ENCODE measurements at places on chromosomes 1 and 21. TPM values are rescaled to one million over a fixed set of nuclear protein-coding genes. Genes with fewer than 3 reads are reported as not detected.

DNA sequence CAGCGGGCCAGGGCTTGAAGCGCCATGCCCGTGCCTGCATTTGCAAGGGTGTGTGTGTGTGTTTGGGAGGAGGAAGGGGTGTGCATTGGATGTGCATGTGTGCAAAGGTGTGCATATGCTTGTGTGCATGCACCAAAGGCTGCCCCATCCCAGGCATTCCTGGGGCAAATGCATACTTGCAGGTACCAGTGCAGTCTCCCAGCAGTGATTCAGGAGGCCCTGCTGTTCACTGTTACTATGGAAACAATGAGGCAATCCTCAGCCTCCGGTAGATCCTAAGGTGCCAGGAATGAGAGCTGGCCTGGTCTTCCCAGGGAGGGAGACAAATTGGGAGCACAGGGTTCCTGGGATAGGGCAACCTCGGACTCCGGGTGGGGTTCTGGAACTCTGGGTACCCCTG lies 7.5 kb upstream of the FNDC5 start:
- no peak for DNase-seq

GRCh38 chr1:46148318-46148717 lies 15.9 kb upstream of the PIK3R3 start:
- no peak for DNase-seq

DNA sequence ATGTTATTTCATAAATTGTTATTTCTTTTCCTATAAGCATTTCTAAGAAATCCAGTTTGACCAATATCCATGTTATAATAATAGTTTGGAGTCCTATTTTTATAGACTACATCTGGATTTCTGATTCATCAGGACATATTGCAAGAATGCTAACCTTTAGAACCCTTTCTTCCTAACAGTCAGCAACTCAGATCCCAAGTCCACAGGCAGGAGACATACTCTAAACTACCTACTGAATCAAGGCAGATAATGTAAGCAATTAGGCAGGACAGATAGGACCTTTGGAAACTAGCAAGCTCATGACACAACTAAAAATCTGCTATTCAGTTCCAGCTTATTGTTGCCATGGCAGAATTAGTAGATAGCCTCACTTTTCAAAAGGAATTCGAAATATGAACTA lies 104.1 kb downstream of the DENND1B start:
- DNase-seq, result no peak

GRCh38 chr1:48644190-48644900 lies 132.3 kb downstream of the BEND5 start:
- DNase-seq, result no peak

DNA sequence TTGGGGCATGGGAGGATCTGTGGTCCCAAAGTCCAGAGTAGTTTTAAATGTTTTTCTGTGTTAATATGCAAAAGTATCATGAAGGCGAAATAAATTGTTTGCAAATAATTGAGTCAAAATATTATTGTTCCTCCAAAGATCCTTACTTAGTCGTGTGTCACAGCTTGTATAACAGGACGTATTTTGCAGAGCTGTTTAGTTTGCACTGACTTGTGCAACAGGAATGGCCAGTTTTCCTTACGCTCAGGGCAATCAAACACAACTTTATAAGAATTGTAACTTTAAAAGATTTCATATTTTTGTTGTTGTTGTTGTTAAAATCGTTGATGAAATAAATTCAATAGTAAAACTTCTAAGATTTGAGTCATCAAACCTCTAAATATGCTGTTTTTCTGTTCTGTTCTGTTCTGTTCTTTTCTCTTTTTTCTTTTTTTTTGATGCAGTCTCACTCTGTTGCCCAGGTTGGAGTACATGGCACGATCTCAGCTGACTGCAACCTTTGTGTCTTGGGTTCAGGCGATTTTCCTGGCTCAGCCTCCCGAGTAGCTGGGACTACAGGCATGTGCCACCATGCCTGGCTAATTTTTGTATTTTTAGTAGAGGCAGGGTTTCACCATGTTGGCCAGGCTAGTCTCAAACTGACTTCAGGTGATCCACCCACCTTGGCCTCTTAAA lies 60.6 kb downstream of the UCK2 start:
- DNase-seq, result no peak

DNA sequence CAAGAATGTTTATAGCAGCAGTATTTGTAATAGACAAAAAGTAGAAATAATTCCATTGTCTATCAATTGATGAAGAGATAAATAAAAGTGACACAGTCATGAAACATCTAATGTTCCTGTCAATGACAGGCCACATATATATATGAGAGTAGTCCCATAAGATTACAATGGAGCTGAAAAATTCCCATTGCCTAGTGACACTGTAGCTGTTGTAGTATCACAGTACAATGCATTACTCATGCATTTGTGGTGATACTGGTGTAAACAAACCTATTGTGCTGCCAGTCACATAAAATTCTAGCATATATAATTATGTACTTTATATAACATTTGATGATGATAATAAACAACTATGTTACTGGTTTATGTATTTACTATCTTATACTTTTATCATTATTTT lies 141.9 kb upstream of the LYPLAL1 start:
- DNase-seq, result no peak

GRCh38 chr1:101854271-101854670 lies 142.5 kb downstream of the OLFM3 start:
- DNase-seq, result no peak

- DNase-seq, result peak; percentile 61
Measured at GRCh38 chr1:32249831-32250525, 1.1 kb upstream of the LCK start.

- DNase-seq, result no peak
Measured at GRCh38 chr1:217079584-217079983, 356.4 kb upstream of the ESRRG start.

DNA sequence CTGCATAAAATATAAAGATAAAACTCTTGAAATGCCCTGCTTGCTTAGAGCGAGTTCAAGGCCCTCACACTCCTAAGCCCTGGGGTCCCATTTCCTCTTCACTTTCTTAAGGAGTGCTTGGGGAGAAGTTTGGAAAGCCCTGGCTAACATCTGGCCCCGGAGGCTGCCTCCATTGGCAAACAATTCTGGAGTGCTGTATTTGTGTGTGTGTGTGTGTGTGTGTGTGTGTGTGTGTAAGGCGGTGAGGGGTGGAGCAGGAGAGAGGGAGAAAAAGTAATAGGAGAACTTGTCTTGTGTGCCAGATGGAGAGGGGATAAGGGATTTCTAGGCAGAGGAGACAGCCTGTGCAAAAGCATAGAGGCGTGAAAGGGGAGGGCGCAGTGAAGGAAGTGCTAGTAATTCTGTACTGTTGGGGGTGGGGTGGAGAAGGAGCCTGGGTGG lies 578 bp upstream of the TRIM62 start:
- no peak for DNase-seq

- DNase-seq, result no peak
Measured at GRCh38 chr1:54714881-54715492, 674 bp upstream of the TTC4 start.

DNA sequence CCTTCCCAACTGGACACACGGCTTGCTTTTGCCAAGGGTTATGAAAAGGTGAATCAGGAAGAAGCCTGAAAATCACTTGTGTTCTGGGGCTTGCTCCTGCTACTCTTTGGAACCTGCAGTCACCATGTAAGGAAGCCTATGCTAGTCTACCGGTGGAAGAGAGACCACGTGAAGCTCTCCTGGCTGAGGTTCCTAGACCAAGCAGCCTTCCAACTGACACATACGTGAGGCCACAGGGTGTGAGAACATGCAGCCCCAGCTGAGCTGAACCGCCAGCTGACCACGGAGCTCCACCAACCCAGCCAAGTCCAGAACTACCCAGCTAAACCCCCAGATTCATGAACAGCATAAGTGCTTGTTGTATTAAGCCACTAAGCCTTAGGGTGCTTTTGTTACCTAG lies 72.8 kb upstream of the KRTAP19-8 start:
- DNase-seq, result no peak

DNA sequence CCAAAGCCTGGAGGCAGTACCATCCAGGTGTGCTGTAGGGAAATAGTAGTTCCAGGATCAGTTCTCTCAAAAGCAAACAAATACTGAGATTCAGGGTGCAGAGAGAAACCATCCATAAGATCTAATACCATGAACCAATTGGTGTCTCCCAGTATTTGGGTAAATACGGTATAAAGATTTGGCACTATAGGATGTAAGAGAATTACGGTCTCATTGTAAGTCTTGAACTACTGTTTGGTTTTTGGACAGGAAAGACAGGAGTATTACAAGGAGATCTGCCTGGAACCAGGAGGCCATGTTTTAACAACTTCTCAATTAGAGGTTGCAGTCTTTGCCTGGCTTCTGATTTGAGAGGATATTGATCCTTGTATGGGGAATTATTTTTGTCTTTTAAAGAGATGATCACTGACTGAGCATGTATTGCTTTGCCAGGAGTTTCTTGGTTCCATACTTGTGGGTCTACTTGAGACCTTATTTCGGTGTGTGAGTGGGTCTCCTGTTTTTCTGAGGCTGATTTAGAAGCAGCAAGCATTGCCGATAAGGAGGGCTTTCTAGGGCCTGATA lies 10.2 kb downstream of the AADACL4 start:
- no peak for DNase-seq

DNA sequence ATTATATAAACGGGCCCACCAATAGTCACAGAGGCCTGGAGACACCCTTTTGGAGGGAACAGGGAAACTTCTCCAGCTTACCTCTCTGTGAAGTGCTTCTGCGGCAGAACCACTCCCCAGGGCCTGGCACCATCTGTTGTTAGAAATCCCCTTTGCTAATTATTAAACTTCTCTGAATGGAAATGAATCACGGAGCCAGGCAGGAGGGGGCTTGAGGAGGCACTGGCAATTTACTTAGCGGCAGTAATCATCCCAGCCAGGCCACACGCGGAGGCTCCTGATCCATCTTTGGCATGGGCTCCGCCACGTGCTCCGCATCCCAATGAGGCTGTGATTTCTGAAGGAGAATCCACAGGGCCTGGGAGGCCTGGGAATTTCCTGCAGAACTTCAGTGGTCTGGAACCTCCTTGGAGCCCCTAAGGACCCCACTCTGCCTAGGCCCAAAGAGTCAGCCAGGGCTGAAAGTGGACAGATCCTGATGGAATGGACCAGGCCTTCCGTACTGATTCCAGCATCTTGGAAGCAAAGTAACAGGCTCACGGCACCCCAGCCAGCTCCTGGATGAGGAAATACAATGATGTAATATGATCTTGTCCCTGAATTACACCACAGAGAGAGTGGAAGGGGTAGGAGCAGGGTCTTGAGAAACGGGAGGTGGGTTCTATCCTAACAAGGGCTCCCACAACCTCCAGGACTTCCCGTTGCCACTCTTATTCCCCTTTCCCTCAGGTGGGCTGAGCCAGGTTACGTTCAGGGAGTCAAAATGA lies 62.3 kb downstream of the GRIK3 start:
- DNase-seq, result no peak

- no peak for DNase-seq
Measured at GRCh38 chr1:185045814-185046492, 595 bp downstream of the RNF2 start.

GRCh38 chr1:85504417-85504816 lies 39.5 kb upstream of the DDAH1 start:
- no peak for DNase-seq

DNA sequence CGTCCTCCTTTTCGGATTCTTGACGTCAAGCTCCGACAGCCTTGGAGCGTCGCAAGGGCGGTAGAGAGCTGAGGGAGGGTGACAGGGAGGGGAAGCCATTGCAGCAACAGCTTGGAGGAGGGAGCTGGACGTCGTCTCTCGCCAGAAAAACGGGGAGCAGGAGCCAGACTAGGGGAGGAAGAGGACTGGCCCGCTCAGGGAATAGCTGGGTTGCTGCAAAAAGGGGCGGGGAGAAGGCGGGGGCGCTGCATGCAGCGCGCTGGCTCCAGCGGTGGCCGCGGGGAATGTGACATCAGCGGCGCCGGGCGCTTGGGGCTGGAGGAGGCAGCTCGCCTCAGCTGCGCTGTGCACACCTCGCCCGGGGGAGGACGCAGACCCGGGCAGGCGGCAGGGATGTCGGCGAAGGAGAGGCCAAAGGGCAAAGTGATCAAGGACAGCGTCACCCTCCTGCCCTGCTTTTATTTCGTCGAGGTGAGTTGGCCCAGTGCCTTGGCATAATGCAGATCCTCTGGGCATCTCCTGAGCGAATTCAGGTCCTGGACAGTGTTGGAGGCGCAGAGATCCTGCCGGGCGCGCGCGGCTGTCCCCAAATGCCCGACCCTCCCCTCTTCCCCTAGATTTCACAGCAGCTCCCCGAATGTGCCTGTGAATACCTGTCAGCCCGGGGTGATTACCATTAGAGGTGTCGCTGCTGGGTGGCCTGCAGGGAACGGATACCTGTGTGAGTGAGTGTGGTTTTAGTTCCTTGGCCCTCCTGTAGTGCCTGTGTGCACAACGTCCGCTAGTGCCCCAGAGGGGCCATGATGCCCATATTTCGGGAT lies at the start of gene PLPPR4:
PLPPR4 (plus strand) TSS at position 292 of the 821 bp plus-strand sequence; CDS start at position 394, 102 bp downstream.
- DNase-seq, result peak; percentile 54

DNA sequence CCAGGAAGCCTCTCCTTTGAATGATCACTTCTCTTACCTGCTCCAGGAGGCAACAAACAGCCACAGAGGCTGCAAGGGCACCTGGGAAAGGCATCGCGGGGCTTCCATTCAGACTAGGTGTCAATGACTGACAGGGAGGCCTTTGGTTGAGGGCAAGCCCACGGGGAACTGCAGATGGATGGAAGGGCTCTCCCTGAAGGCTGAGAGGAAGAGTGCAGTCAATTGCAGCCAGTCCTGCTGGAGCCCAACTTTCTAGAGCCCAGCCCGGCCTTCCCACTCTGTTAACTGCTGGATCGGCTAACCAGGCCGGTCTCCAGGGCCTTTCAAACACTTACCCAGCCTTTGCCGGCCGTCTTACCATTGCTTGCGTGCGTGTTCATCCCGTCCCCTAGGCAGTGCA lies 89.3 kb downstream of the LACTBL1 start:
- DNase-seq, result no peak

DNA sequence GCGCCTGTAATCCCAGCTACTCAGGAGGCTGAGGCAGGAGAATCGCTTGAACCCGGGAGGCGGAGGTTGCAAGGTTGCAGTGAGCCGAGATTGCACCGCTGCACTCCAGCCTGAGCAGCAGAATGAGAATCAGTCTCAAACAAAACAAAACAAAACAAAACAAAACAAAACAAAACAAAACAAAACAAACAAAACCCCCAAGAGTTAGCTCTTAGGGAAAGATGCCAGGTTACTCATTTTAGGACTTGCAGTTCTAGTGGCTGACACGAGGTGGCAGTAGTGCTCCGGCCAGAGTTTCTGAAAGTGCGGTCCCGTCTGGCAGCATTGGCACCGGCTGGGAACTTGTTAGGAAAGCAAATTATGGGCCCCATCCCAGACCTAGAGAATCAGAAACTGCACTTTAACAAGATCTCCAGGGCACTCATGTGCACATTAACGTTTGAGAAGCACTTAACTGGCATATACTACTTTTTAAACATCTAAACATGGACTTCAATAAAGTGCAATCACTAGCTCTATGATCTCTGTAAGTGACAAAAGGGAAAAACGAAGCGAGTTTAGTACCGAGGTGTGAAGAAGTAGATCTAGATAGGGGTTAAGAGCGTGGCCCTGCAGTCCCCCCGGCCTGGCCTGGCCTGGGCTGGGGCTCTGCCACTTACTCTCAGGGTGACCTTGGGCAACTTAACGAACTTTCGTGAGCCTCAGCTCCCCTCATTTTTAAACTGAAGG lies 41.9 kb upstream of the TNFRSF1B start:
- DNase-seq, result peak; percentile 80

The CA6 gene
- total RNA-seq, result not detected

The CRNN gene
- not detected for total RNA-seq

The TRNP1 gene
- 296 TPM for total RNA-seq

The RIIAD1 gene
- 0.95 TPM for total RNA-seq

The C1orf53 gene
- 6.4 TPM for total RNA-seq

The ACTL8 gene
- total RNA-seq, result not detected

The FAM78B gene
- total RNA-seq, result 2.6 TPM

The NBPF15 gene
- total RNA-seq, result 29.8 TPM

The FBXO42 gene
- total RNA-seq, result 20.8 TPM

The OR2L3 gene
- not detected for total RNA-seq

The A3GALT2 gene
- total RNA-seq, result not detected

The NDUFV3 gene
- total RNA-seq, result 37.5 TPM
